ENCODE measurements at places on chromosomes 13 and 19. TPM values are rescaled to one million over a fixed set of nuclear protein-coding genes. Genes with fewer than 3 reads are reported as not detected.

Gene ZNF799
- 2.2 TPM for total RNA-seq

Gene TMPRSS9
- total RNA-seq, result not detected

Gene SYCN
- total RNA-seq, result not detected

Gene OR4F17
- not detected for total RNA-seq

Gene RFXAP
- 1.8 TPM for total RNA-seq

Gene ATXN8OS
- total RNA-seq, result not detected

Gene KLK15
- not detected for total RNA-seq

Gene ZNF112
- total RNA-seq, result 8.9 TPM

Gene PPP2R1A
- total RNA-seq, result 278 TPM

Gene RNF17
- 0.98 TPM for total RNA-seq

Data from smooth muscle cell of the pulmonary artery (primary cell).